Testis (tissue), 5 donors: ENCODE measurements at places on chromosomes 13 and 19. TPM values are rescaled to one million over a fixed set of nuclear protein-coding genes. Genes with fewer than 3 reads are reported as not detected.
A peak's percentile ranks its signal among the peaks of the same experiment; 100 is the strongest.

Gene ATP12A
- total RNA-seq = 0.94 TPM

Gene ZNF829
- total RNA-seq = 10.5 TPM

Gene CEACAM8
- total RNA-seq = not detected

Gene FXYD7
- 1.2 TPM for total RNA-seq

Gene SYNGR4
- 26.1 TPM for total RNA-seq

Gene TSKS
- 65.3 TPM for total RNA-seq

Gene BABAM1
- total RNA-seq = 95.4 TPM

Gene RNF17
- total RNA-seq = 29.6 TPM

Gene ZNF418
- 22.0 TPM for total RNA-seq

Gene CRTC1
- total RNA-seq = 32.1 TPM

Gene GRIN2D
- total RNA-seq = 2.4 TPM

Gene NPAS1
- 1.1 TPM for total RNA-seq

Gene PSG6
- not detected for total RNA-seq

- H3K36me3 ChIP-seq = no peaks in the 10 kb centered on the region
- no peak overlapping the region for H3K4me3 ChIP-seq
These were observed 3.1 kb upstream of the DHRS12 start for GRCh38 chr13:51807041-51807440.

DNA sequence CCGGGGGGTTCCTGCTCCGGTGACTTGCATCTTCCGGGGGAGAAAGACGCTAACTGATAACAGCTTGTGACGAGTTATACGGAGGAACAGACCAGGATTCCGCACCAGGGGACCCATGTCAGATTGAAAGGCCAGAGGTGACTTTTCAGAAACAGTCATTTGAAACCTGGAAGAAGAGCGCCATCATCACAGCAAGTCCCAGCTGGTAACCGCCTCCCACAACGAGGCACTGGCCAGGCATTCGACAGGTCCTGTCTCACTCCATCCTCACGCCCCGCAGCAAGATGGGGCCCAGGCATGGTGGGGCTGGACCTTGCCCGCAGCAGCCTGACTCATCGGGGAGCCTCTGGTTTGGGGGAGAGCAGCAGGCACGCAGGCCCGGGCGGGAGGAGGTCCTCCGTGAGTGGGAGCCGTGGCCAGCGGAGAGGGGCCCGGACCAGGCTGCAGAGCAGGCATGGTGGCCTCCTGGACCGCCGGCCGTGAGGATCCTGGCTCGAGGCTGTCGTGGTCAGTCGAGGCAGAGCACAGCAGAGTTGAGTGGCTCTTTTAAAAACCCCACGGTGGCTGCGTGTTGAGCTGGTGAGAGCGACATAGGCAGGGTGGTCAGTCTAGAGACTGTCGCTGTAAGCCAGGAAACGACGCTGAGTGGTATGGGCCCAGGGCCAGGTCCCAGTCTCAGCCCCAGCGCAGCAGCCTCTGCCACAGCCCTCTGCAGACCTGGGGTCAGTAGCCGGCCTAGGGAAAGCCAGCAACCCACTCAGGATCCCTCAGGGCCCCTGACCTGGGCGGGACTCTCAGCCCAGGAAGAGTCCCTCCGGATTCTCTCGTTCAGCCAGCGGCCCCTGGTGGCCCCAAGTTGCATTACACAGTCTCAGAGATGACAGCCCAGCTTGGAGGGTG, 94.9 kb upstream of the MCF2L start:
- no peaks in the 10 kb centered on the region for H3K27me3 ChIP-seq
- peak; percentile 87 for DNase-seq
- no peak overlapping the region for H3K4me3 ChIP-seq
- no peak overlapping the region for H3K27ac ChIP-seq
- peaks cover 4% of the 10 kb centered on the region for H3K4me1 ChIP-seq
- no peaks in the 10 kb centered on the region for H3K36me3 ChIP-seq

- H3K4me3 ChIP-seq = no peak overlapping the region
- no peaks in the 10 kb centered on the region for H3K27me3 ChIP-seq
- H3K36me3 ChIP-seq = no peaks in the 10 kb centered on the region
- DNase-seq = no peak
- H3K27ac ChIP-seq = no peak overlapping the region
- H3K4me1 ChIP-seq = peaks cover 8% of the 10 kb centered on the region
These were observed 8.5 kb downstream of the FOSB start for GRCh38 chr19:45476304-45476703.

DNA sequence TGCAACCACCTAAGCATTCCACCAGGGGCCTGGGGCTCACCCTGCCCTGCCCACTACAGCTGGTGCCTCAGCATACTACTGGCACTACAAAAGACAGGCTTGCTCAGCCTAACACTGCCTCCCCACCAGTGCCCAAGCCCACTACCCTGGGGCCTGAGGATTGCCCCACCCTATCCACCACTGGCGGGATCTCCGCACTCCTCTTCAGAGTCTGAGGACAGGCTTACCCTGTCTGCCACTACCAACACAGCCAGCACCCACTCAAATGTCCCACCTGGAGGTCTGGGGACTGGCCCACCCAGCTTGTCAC, 27.6 kb upstream of the N4BP2L1 start:
- H3K27me3 ChIP-seq = no peaks in the 10 kb centered on the region
- no peaks in the 10 kb centered on the region for H3K4me1 ChIP-seq
- no peaks in the 10 kb centered on the region for H3K36me3 ChIP-seq
- H3K27ac ChIP-seq = no peak overlapping the region

DNA sequence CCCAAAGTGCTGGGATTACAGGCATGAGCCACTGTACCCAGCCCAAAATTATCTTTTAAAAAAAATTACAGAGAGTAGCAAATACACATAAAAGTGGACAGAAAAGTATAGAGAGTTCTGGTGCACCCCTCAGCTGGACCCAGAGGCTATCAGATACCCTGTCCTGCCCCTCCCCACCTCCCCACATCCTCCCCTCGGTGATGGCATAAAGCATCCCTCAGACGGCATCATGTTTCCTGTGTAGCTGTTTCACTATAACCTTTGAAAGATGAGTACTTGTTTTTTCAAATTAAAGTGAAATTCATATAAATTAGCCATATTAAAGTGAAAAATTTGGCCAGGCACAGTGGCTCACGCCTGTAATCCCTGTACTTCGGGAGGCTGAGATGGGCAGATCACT, 20.1 kb downstream of the SLC27A1 start:
- H3K4me1 ChIP-seq = peaks cover 12% of the 10 kb centered on the region
- no peak overlapping the region for H3K27ac ChIP-seq
- no peaks in the 10 kb centered on the region for H3K36me3 ChIP-seq
- no peaks in the 10 kb centered on the region for H3K27me3 ChIP-seq
- H3K4me3 ChIP-seq = no peak overlapping the region
- no peak for DNase-seq

DNA sequence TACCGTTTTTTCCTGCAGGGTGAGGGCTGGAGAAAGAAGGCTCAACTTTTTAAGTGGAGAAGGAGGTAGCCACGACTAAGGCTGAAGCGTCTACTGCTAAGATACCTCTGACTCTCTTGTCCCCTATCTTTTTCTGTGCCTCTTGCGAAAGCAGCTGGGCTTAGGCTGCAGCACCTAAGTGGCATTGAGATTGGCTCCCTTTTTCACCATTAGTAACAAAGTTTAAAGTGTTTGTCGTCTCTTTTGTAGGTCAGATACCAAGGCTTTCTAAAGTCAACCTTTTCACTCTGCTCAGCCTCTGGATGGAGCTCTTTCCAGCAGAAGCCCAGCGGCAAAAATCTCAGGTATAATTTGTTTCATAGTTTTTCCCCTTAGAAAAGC, 887 bp downstream of the CDADC1 start:
- H3K4me1 ChIP-seq = peaks cover 3% of the 10 kb centered on the region
- peak overlapping the region; percentile 72 for H3K4me3 ChIP-seq
- H3K27me3 ChIP-seq = no peaks in the 10 kb centered on the region
- no peak for DNase-seq

GRCh38 chr13:111492341-111492950, 172.0 kb downstream of the TEX29 start:
- no peak overlapping the region for H3K27ac ChIP-seq
- H3K4me3 ChIP-seq = no peak overlapping the region
- H3K27me3 ChIP-seq = no peaks in the 10 kb centered on the region
- no peak for DNase-seq

DNA sequence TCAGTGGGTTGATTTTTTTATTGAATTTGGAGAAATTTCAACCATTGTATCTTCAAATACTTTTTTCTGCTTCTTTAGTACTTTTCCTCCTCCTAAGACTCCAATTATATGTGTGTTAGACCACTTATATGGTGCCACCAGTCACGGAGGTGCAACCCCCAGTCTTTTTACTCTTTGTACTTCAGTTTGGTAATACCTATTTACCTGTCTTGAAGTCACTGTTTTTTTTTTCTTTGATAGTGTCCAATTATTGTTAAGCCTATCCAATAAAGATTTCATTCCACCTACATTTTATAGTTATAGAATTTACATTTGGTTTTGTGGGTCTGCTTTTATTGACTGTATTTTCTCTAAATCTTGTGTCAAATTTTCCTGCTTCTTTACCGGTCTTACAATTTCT, 14.9 kb downstream of the ZNF283 start:
- H3K36me3 ChIP-seq = no peaks in the 10 kb centered on the region
- no peaks in the 10 kb centered on the region for H3K4me1 ChIP-seq
- DNase-seq = no peak

DNA sequence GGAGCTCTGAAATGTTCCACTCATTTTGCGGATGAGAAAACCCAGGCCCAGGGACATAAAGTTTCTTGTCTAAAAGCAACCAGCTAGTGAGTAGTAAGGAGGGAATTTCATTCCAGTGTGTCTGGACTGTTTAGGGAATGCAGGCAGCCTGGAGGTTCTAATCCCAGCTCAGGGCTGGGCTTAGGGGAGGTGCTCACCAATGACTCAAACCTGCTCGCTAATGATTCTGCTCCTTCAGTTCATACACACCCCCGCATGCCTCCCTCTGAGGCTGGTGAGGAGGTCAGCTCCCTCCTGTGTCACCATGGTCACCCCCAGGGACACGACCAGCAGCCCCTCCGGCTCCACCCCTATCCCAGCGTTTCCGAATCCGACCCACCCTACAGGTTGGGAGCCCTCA, 34.6 kb downstream of the CYP4F2 start:
- no peaks in the 10 kb centered on the region for H3K4me1 ChIP-seq
- H3K4me3 ChIP-seq = no peak overlapping the region
- H3K27me3 ChIP-seq = no peaks in the 10 kb centered on the region
- H3K36me3 ChIP-seq = no peaks in the 10 kb centered on the region
- no peak overlapping the region for H3K27ac ChIP-seq

- no peaks in the 10 kb centered on the region for H3K36me3 ChIP-seq
- no peak for DNase-seq
- no peak overlapping the region for H3K4me3 ChIP-seq
- peaks cover 28% of the 10 kb centered on the region for H3K4me1 ChIP-seq
These were observed 89.5 kb downstream of the ARHGEF7 start for GRCh38 chr13:111204438-111205177.

- no peaks in the 10 kb centered on the region for H3K4me1 ChIP-seq
- no peaks in the 10 kb centered on the region for H3K36me3 ChIP-seq
These were observed 536.5 kb upstream of the SPRY2 start for GRCh38 chr13:80877209-80877943.

GRCh38 chr13:51603716-51604115, 19.5 kb downstream of the WDFY2 start:
- peaks cover 7% of the 10 kb centered on the region for H3K4me1 ChIP-seq
- no peak overlapping the region for H3K4me3 ChIP-seq
- no peaks in the 10 kb centered on the region for H3K27me3 ChIP-seq
- no peak overlapping the region for H3K27ac ChIP-seq

DNA sequence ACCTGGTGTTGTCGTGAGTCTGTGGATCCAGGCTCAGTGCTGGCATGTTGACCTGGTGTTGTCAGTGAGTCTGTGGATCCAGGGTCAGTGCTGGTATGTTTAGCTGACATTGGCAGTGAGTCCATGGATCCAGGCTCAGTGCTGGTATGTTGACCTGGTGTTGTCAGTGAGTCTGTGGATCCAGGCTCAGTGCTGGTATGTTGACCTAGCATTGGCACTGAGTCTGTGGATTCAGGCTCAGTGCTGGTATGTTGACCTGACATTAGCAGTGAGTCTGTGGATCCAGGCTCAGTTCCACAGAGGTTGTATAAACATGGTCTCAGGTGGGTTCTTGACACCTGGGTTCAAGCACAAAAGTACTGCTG, 16.8 kb upstream of the PDCD2L start:
- H3K4me1 ChIP-seq = no peaks in the 10 kb centered on the region
- no peak overlapping the region for H3K27ac ChIP-seq
- no peaks in the 10 kb centered on the region for H3K27me3 ChIP-seq
- H3K4me3 ChIP-seq = no peak overlapping the region

DNA sequence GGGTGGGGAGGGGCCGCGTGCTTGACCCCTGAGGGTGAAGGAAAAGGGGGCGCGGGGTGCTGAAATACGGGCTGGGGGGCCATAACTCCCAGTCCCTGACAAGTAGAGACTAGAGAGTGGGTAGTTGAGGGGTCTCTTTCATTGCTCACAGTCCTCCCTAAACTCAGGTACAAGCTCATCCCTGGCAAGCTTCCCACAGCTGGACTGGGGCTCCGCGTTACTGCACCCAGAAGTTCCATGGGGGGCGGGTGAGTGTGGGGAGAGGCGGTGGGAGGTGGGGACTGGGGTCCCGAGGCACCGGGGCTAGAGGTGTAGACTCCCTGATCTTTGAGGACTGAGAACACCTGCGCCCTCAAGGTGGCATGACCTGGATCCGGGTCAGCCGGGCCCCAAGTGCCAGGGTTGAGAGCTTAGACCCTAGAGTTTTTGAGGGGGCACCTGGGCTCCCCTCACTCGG, 1.3 kb downstream of the ETV2 start:
- H3K4me3 ChIP-seq = peak overlapping the region; percentile 61
- H3K27me3 ChIP-seq = no peaks in the 10 kb centered on the region
- no peak for DNase-seq
- no peak overlapping the region for H3K27ac ChIP-seq

DNA sequence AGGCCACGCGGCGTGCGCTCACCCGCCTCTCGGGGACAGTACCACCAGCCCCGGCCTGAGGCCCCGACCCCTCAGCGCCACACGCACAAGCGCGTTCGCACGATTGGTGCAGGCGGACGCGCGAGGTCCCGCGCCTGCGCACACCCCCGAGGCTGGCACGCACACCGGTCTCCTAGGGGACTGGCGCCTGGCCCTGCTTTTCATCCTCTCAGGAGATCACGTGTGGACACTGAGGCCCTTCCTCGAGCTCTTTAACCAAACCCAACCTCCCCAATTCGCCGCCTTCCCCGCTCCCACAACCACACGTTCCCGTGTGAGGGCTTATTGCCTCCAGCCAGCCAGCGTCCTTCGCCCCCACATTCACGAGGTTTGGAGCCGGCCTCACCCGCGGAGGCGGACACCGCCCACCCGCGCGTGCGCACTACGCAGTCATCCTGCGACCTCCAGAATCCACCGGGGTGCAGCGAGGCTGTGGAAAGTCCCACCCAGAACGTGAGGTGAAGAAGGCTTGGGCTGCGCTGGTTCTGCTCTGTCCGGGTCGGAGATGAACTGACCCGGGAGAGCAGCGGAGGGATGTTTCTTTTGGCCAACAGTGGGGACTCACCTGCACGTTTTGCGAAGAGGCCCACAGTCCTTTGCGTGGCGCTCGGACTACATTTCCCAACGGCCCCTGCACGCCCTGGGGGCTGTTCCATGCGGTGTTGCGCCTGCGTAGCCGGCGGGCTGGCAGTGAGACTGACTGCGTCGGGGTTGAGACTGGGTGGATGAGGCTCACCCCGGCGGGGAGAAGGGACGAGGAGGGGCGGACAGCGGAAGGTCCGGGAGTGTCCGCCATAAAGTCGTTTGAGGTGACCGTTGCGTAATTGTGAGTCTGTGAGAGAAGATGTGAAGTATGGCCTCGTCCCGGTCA, 539 bp upstream of the ZNF667 start:
- no peaks in the 10 kb centered on the region for H3K27me3 ChIP-seq
- peak; percentile 95 for DNase-seq
- H3K27ac ChIP-seq = peak overlapping the region; percentile 69
